Breast epithelium (tissue), 4 donors: ENCODE measurements at places on chromosomes 3 and 15.

GRCh38 chr15:90644952-90645725 is 72.0 kb upstream of the BLM start:
- no peak for DNase-seq

DNA sequence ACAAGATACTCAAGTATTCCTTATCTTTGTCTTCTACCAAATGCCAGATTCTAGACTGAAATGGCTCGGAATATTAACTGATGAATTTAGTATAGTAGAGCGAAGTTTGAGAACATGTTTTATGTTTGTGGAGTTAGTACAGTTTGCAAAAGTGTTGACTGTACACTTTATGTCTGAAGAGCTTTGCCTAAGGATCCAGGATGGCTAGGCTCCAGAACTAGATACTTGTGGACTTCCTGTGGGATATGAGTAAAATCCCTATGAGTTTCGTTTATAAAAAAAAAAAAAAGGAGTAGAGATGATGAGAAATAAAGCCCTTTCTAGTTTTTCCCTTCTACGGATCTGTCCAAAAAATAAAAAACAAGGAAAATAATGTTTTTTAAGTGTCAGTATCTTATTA is 96.7 kb downstream of the TP63 start:
- DNase-seq: no peak

DNA sequence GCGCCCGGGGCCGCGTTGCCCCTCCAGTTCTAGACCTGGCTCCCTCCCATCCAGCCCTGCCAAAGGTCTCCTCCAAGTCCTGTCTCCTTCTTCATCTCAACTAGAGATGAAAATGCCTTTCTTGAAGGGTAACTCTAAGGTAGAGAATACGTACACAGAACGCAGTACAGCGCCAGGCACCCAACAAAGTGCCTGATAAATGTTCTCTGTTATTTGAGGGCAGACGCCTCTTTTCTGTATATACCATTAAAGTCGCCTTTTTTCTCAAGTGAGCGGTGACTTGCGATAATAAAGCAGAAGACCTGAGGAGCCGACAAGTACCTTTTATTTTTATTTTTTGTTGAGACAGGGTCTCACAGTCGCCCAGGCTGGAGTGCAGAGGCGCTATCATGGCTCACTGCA is 809 bp downstream of the CRTAP start:
- DNase-seq: no peak

DNA sequence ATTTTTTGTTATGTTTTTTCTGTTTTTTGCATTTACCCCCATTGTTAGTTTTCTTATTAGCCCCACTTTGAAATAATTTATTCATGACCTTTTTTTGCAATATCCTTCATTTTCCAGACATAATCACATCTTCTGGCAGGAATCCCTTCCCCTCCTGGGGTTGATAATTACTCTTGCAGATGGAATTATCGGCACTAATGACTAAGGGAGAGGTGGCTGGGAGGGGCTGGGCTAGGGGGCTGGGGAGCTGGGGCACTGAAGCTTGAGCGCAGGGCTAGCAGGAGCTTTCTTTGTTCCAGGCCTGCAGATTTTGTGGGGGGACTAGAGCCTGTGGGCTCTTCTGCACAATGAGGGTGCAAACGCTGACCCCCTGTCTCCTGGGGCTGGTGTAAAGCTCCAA is 77.8 kb downstream of the RAB11A start:
- no peak for DNase-seq

DNA sequence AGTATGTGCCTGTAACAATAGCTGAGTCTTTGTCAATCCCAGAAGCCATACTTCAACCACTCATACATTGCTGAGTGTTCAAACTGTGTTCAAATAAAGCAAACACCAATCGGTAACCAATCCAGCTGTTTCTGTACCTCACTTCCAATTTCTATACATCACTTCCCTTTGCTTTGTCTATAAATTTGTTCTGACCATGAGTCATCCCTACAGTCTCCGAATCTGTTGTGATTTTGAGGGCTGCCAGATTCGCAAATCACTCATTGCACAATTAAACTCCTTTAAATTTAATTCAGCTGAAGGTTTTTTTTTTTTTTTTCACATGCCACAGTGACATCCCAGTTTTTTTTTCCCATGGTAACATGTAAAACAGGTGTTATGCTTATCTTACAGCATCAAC is 870.3 kb downstream of the NAALADL2 start:
- no peak for DNase-seq

GRCh38 chr3:94183551-94183950 is 120.7 kb downstream of the NSUN3 start:
- no peak for DNase-seq

DNA sequence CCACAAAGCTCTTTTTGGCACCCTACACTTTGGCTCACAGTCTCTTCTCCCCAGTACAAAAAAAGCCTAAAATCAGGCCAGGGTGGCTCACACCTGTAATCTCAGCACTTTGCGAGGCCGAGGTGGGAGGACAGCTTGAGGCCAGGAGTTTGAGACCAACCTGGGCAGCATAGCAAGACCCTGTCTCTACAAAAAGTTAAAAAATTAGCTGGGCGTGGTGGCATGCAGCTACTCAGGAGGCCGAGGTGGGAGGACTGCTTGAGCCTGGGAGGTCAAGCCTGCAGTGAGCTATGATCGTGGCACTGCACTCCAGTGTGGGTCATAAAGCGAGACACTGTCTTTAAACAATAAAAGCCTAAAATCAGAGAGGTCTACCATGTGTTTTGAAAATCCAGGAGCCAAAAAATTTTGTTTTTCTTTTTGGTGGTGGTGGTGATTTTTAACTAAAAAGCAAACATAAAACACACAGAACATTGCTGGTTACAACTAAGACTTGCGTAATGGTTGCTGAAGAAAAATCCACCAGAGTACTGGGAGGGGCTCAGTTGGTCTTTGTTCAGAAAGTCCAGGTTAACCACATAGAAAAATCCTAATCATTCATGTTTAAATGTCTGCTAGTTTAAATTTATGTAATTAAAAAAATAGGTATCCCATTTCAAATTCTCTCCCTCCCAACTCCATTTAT is 1.6 kb upstream of the MAN2C1 start:
- DNase-seq: no peak

DNA sequence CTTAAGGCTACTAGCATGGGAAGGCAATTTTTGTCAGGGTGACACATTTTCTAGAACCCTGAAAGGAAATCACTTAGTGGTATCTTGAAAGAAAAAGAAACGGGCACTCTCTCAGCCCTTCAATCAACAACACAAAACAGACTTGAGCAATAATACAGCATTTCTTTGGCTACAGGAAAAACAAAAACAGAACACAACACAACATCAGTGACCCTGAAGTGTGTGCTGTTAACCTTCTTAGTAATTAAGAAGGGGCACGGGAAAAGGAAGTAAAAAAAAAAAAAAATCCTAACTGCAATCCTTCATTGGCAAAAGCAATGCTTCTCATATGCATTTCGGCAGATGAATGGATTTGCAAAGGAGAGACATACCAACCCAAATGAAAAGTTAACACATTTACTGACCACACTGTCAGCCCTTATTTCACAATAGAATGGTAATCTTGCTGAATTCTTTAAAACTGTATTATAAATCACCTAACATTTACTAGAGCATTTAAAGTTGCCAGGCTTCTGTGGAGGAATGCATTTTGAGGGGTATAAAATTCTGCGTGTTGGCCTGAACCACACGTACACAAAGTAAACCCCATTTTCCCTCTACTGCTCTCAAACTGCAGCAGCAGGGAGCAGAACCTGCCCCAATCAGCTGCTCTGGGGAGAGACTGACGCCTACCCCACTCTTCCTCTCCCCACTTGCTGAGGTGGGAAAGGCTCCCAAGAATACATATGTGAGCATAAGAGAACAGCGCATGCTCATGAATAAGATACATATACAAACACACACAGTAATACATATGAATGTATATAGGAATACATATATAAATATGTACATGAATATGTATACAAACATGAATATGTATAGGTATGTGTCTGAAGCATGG is 198.5 kb downstream of the FOXP1 start:
- no peak for DNase-seq

- DNase-seq: no peak
Measured at GRCh38 chr3:121943431-121943830, 49.2 kb downstream of the SLC15A2 start.

DNA sequence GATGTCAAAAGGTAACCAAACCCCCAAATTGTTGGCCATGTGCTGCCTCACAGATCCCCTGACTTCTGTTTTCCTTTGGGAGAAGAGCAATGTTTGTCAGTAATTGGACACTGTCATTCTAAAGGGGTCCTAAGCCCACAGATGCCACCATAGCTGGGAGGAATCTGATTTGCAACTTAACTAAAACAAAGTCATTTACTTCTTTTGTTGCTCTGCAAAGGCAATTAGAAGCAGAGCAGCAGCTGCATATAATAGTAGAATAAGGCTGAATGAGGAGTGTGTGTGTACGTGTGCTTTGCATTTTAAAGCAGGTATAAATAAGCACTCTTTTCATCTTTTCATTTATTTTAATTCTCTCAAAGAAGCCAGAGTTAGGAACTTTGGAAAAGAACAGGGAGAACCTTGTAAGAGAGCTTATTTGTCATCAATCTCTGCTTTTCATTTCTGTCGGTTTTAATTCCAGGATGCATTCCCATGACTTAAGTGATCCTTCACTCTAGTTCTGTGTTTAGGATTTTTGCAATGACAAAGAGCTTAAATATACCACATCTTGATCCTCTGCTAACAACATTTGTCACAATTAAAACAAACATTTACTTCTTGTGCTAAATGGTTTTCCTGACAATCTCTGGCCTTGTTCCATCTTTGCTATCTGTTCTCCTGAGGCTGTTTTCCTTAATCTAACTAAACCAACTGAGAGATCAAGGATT is 530.2 kb upstream of the CBLB start:
- no peak for DNase-seq

- no peak for DNase-seq
Measured at GRCh38 chr3:45057557-45057956, 31.5 kb downstream of the CLEC3B start.

GRCh38 chr15:81054236-81054635 is 53.5 kb downstream of the TLNRD1 start:
- no peak for DNase-seq

- no peak for DNase-seq
Measured at GRCh38 chr15:56165234-56165633, 78.4 kb downstream of the RFX7 start.

GRCh38 chr15:48861813-48862431 is 16.0 kb upstream of the EID1 start:
- no peak for DNase-seq

DNA sequence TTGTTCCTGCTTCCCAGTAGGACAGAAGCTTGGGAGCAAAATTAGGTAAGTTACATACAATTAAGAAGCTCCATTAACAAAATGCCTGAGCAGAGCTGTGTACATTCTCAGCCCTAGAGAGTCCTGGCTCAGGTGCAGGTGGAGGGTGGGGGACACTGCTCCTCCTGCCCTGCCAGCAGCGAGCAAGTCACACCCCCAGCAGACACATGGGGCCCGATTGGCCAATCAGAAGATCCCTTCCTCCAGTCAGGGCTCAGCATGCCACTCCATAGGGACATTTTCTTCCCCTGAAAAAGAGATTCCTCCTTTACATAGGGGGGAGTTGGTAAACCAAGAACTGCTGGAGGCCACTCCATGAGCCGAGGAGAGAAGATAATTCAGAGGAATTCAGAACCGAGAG is 62.1 kb downstream of the PLXNA1 start:
- no peak for DNase-seq

GRCh38 chr3:182818296-182818978 is 25.1 kb downstream of the ATP11B start:
- no peak for DNase-seq

DNA sequence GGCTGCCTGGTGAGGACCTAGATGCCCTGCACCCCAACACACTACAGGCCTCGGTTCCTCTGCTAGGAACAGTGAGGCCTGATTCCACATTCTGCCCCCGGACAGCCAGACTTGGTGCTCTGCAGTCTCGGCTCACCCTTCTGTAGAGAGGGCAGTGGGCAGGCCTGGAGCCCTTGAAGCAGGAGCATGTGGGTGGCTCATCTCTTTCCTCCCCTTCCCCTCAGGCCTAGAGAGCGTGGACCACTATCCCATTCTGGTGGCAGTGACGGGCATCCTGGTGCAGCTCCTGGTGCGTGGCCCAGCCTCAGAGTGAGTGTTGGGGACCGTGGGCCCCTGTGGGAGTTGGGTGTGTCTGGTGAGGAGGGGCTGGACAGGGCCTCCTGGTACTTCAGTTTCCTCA is 3.3 kb downstream of the AMIGO3 start:
- DNase-seq: peak; percentile 9

DNA sequence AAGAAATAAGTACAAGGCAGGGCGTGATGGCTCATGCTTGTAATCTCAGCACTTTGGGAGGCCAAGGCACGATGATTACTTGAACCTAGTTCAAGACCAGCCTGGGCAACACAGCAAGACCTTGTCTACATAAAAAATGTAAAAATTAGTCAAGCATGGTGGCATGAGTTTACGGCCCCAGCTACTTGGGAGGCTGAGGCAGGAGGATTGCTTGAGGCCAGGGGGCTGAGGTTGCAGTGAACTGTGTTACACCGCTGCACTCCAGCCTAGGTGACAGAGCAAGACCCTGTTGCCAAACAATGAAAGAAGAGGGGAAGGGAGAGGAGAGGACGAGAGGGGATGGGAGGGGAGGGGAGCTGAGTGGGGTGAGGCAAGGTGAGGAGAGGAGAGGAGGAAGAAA is 152.7 kb upstream of the PRICKLE2 start:
- DNase-seq: no peak

- no peak for DNase-seq
Measured at GRCh38 chr3:106108925-106109324, 240.1 kb upstream of the CBLB start.

- no peak for DNase-seq
Measured at GRCh38 chr3:18420555-18420954, 4.6 kb downstream of the SATB1 start.
